CD4-positive, alpha-beta T cell treated with Interleukin-12 subunit alpha and Interleukin-12 subunit beta, for 1 hour (primary cell): ENCODE measurements at places on chromosomes 11 and 22.

DNA sequence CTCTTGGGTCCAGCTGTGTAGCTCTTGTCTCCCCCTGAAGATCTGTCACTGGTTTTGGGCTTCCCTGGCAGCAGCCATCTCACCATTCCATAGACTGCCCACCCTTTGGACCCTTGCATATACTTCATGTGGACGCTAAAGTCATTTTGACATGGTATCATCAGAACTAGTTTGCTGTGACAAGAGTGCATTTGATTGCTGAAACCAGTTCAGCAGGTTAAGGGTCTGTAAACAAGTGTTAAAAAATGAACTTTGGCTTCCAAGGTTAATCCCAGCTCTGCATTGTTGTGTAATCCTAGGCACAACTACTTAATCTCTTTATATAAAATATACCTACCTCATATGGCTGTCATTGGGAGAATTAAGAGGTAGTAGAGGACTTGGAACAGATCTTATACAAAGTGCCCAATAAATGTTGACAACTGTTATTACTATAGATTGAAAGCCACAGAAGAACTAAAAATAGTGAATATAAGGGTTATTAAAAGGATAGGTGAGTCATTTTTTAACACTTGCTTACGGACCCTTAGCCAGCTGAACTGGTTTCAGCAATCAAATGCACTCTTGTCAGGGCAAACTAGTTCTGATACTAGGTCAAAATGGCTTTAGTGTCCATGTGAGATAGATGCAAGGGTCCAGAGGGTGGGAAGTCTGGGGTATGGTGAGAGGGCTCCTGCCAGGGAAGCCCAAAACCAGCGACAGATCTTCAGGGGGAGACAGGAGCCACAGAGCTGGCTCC, 29.4 kb downstream of the CCDC90B start:
- no peak for DNase-seq

DNA sequence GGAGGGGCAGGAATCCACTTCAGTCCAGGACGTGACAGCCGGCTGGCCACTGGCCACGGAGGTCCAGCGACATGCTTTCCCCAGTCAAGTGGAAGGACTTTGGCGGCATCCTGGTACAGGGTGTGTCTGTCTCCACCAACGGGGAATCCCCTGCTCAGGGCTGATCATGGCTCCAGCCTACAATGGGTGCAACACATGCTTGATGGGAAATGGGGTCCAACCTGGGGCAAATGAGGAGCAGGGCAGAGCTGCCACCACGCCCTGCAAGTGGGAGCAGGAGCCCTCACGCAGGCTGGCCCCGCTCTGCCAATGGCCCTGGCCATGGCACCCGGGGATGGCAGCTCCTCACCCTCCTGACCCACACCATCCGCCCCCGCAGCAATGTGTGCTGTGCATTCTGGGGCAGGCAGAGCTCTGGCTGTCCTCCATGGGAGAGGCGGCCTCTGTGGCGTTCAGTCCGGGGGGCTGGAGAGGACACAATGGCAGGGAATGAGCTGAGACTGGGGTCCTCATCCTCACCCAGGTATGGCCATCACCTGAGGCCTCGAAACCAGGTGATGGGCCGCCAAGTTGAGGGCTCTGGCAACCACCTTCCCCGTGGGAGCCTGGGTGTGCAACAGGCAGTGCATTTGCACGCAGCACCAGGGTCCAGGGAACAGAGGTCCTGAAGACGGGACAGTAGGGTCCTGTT, 5.8 kb upstream of the SEPTIN5 start:
- no peak for DNase-seq

GRCh38 chr11:7364660-7365059, 113.0 kb downstream of the SYT9 start:
- no peak for DNase-seq

DNA sequence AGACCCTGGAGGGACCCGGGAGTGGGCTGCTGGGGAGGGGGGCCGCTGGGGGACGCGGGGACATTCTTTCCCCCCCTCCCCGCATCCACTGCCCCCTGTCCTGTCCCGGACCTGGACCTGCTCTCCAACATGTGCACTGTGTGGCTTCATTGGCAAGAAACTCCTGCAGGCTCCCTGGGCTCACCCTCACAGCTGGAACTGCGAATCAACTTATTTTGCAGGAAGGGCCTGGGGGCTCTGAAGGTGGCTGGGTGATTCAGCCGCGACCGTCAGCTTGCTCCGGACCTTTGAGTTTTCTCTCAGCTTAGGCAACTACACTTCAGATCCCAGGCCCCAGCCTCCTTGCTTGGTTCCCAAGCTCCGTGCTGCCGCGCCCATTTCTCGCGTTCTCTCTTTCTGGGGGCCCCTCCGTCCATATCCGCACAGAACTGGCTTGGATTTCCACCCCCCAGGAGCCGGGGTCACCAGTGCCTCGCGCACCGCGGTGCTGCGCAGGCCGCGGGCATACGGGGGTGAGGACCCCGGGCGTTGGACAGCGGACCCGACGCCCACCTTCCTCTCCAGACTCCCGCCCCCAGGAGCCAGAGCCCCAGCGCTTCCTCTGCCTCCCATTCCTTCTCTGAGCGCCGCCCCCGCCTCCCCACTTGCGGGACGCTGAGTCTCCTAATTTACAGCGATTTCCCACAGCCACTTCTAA, 471 bp upstream of the AHNAK start:
- DNase-seq, result no peak

DNA sequence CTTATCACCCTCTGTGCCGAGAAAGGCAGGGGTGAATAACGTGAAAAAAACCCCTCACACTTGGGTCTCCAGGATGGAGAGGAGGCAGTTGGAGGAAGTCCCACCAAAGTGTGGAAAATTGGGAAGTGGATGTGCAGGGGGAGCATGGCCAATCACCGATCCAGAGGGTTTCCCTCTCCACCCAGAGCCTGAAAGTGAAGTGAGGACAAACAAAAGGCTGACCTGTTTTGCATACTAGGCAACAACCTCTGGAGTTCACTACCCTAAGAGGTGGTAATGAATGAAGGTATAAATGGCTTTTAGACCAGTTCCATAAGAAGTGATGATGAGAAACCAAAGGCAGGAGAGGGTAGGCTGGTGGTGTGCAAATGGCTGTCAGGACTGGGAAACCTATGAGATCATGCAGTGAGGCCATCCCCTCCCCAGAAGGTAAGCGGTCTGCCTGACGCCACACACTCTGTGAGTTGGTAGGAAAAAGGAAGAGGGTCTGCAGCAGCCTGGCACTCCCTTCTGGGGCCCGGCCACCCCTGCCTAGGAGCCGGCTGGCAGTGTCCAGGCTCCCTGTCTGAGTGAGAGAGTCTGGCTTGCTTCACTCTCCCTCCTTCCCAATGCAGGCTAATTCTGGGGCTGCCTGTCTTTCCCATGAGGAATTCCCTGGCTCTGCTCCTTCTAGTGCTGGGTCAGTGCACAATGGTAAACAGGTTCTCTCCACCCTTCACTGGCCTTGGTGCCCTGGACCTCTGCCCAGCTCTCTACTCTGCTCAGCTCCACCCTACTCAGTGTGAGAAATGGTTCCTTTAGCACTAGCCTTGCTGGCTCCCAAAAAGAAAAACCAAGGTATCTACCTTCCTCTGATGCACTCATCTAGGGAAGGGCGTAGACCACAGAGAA, 15.6 kb downstream of the TBC1D10A start:
- no peak for DNase-seq

DNA sequence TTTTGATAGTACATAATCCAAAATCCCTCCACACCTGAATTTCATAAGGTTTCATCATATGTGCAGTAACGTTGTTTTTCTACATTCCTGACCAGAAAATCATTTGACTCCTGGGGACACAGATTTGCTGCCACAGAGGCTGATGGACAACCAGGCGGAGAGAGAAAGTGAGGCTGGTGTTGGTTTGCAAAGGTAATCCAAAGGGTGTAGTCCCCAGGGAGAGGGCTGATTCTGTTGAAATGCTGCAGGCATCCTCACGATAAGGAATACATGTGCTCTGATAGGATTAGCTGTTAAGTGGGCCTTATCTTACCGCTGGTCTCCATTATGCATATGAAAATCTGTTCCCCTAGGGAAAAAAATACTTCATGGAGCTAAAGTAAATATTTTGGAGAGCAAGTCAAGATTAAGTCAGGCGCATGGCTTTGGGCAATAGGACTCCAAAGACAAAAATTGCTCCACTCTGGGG, 8.1 kb downstream of the APOL6 start:
- no peak for DNase-seq

- DNase-seq, result no peak
Observed at GRCh38 chr11:124917115-124917637, 1.9 kb upstream of the HEPN1 start.

GRCh38 chr22:48682504-48682903, 1145.2 kb downstream of the BRD1 start:
- no peak for DNase-seq
